T-helper 9 cell (primary cell): ENCODE measurements at places on chromosomes 4 and X.

DNA sequence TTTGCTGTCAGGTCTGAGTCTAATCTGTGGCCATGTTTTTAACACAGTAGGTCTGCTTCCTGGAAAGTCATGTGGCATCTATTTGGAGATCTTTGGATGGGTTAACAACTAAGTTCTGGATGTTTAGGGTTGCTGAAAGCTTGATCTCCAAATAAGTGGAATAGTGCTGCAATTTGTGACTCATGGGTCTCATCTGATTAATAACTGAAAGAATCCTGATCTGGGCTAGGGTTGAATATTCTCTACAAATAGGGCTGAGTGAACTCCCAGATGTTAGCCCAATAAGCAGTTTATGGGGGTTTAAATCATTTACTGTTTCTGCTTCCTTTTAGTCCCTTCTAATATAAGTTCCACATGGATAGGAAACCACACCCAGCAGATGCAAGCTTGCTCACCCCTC, 23.1 kb downstream of the CT47C1 start:
- DNase-seq: no peak

DNA sequence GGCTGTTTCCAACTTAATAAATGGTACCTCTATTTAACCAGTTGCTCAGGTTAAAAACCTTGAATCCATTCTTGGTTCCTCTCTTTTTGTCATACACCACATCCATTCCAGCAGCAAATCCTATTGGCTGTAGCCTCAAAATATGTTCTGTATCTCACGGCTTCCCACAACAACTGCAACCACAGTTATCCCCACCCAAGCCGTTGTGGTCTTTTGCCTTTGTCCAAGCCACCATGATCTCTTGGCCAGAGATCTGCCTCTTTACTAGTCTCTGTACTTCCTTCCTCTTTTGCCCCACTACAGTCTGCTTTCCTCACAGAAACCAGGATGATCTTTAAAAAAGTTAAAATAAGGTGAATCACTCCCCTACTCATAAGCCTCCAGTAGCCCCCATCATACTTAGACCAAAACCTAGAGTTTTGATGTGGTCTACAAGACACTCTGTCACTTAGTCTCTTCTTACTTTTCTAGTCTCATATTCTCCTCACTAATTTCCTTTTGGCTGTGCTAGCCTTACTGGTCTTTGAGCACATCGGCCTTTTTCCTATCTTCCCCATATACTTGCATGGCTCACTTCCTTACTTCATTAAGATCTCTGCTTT, 10.3 kb downstream of the MAOA start:
- no peak for DNase-seq

GRCh38 chr4:69522554-69522953, 26.8 kb upstream of the UGT2B4 start:
- DNase-seq: no peak

DNA sequence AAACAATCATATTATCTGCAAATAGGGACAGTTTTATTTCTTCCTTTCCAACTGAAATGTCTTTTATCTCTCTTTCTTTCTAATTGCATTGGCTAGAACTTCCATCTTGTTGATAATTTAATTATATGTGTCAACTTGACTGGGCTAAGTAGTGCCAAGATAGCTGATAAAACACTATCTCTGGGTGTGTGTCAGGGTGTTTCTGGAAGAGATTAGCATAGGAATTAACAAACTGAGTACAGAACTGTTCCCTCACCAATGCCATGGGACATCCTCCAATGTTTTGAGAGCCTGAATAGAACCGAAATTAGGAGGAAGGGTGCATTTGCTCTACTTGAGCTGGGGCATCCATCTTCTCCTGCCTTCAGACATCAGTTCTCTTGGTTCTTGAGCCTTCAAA, 1027.2 kb downstream of the FAT4 start:
- DNase-seq: no peak

DNA sequence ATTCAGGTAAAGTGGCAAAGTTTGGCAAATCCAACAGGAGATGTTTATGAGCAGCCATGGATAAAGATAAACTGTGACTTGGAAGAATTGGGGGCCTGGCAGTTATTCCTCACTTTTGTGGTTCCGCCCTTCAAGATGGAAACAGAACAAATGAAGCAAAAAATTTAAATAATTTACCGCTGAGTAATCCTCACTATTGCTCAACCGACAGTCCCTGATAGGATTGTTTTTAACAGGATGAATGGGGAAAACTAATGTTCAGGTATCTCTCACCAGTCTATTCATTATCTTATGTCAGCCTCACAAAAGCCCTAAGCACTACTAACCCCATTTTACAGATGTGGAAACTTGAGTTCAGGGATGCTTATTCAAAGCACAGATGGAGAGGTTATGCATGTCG, 90.8 kb downstream of the FNIP2 start:
- DNase-seq: no peak

- DNase-seq: no peak
Observed at GRCh38 chr4:34196375-34196774, 2047.9 kb downstream of the ARAP2 start.

DNA sequence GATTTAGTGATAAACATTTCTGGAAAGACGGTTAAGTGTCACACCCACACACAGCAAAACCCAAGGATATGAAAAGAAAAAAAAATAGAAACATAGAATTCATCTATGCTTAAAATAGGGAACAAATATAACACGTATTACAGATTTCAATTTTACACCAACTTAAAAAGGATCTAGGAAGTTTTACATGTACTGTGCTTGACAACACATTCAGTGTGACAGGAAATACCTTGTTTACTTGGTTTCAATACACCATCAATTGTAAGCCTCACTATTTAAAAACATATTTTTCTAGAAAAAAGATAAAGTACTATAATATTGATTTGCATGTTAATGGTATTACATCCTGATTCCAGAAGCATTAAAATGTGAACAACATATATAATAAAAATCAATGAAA, 77.0 kb upstream of the SPRY1 start:
- no peak for DNase-seq

DNA sequence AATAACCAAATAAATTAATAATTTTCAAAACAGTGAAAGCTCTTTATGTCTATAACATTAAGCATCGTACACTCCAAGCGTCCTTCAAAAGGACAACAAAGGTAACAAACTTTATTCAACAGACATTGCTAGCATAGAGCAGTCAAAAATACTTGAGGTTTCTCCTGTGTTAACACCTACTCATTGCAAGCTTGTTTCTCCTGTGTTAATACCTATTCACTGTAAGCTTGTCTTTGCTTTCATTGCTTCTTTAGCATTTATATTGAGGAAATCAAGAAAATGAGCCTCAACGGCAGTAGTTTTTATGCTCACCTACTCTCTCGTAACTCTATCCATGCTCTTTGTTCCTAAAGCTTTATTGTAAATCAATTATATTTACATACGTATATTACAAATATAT, 3.5 kb downstream of the SPOCK3 start:
- no peak for DNase-seq

- DNase-seq: no peak
Observed at GRCh38 chrX:134713618-134714107, 55.4 kb upstream of the PLAC1 start.

GRCh38 chrX:124249345-124249744, 83.1 kb upstream of the TEX13D start:
- DNase-seq: no peak

- DNase-seq: no peak
Observed at GRCh38 chrX:122770581-122770980, 413.5 kb upstream of the GRIA3 start.

GRCh38 chr4:17066972-17067371, 168.5 kb upstream of the LDB2 start:
- no peak for DNase-seq

- no peak for DNase-seq
Observed at GRCh38 chr4:85701861-85702321, 226.9 kb downstream of the ARHGAP24 start.

- no peak for DNase-seq
Observed at GRCh38 chrX:110420771-110421499, 62.3 kb downstream of the RTL9 start.

DNA sequence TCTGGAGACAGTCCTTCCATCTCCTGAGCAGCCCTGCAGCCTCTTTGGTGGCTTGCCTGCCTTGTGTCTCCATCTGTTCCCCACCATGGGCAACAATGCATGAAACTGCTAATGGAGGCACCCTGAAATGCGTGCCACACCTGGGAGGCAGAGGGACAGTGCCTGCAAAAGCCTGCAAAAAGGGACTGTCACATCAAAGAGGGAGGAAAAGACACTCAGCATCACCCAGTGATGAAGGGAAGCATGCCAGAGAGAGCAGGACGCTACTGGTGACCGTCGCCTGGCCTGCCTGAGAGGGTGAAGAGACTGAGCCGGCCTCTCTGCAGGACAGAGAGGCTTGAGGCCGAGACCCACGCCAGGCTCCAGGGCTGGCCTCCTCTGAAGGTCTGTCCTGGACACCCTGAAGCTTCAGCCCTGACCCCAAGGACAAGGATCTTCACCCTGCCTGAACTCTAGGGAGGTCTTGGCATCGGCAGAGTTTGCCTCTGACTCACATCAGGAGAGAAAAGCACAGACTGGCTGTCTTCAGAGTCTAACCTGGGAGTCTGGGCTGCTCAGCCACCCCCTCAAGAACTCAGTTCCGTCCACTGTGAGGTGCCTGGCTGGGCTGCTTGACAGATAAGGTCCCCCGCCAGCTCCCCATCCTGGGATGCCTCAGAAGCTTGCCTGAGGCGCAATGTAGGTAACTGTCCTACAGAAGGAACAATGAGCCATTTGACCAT, 8.1 kb downstream of the ACSL1 start:
- no peak for DNase-seq

DNA sequence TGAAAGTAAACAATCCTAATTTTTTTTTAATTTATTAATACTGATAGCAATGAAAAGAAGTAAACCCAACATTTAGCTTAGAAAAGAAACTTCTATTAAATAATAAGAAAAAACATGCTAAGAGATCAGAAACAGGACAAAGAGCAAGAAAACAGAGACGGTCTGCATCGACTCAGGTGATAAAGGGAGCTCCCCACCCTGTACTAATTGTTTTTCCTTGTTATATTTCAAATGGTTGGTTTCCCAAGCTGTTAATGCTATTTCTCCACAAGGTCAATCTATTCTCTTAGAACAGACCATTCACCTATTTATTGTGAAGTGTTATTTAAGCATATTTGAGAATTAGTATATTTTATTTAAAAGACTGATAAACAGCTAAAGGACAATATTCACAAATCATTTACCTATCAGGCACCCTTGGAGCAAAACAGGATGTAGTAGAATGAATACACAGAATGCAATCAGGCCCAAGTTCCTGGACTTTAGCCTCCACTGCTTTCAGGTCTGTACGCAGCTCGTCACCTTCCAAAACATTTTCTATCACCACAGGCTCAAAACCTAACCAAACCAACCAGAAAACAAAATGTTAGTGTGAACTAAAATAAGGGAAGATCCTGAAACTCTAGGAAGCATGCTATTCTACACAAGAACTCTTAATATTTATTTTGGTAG, 5.5 kb downstream of the SEPSECS start:
- DNase-seq: no peak

- DNase-seq: no peak
Observed at GRCh38 chr4:69489856-69490255, 5.8 kb downstream of the UGT2B4 start.

DNA sequence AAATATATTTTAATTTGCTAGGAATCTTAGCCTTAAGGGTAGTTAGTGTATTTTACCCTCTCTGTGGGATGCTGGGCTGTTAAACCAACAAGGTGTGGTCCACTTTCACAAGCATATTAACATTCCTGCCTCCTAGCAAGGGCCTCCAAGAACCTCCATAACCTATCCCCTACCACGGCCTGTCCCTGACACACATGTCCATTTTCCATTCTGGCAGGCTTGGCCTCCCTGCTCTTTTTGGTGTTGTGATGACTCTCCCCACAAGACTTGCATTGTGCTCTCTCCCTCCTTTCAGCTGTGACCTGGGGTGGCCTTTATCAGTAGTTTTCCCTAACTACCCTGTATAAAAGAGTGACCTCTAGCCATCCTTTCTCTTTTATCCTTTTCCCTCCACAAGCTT, 120.2 kb downstream of the KLHL8 start:
- DNase-seq: no peak

DNA sequence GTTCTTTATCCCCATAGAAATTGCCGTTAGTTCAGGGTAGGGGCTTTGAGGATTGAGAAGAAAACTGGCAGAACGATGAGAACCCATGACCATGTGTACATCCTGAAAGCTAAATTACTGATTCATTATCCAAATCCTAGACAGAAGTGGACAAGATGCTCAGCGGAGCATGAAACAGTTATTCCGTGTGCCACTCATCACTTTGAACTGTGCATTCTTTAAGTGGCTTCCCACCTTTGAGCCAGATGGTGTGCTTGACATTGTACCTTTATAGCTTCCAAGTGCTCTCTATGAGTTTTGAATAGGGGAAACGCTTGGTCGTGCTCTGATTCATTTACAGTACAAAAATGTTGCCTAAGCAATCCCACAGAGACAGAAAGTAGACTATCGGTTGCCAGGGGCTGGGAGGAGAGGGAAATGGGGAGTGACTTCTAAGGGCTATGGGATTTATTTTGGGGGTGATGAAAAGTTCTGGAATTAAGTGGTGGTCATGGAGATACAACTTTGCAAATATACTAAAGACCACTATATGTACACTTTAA, 100.0 kb downstream of the DOCK11 start:
- DNase-seq: no peak

DNA sequence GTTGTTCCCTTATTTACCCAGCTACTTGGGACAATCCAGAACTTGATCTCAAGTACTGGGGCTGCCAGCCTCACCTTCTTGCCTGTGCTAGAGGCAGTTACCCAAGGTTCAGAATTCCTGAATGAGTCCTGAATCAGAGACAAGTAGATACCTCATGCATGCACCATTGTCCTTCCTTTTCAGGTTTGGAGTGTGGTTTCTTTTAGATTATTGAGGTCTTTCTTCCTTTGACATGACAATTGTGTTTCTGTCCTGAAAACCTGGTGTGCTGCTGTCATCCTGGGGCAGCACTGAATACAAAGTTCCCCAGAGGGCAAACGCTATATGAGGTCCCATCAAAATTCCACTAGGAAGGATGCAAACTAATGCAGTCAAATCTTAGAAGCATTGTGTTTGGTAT, 3.5 kb downstream of the CXCL2 start:
- no peak for DNase-seq

GRCh38 chr4:148006001-148006400, 274.1 kb downstream of the ARHGAP10 start:
- no peak for DNase-seq

- DNase-seq: no peak
Observed at GRCh38 chr4:6767748-6768538, 14.6 kb upstream of the KIAA0232 start.

GRCh38 chr4:27145597-27145996, 285.0 kb downstream of the STIM2 start:
- no peak for DNase-seq
